Breast epithelium (tissue), 4 donors: ENCODE measurements at places on chromosomes 12 and 14.

DNA sequence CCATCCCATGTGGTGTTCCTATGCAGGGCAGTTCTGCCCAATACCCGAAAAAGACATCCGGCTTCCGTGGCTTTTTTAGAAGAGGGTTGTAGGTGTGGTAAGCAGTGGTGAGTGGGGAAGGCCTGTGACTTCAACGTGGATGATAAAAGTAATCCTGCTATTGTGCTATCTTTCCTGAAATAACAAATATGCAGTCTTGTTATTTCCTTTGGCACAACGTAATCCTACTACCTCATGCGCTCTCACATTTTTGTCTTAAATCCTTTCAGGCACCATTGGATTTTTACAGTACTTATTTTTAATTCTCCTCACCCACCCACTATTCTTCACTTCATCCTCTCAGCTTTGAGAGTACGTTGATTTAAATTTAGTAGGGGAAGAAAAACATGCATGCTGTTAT is 96.8 kb downstream of the IPO8 start:
- DNase-seq, result no peak

- DNase-seq, result no peak
Measured at GRCh38 chr12:76234741-76235140, 113.5 kb downstream of the BBS10 start.

DNA sequence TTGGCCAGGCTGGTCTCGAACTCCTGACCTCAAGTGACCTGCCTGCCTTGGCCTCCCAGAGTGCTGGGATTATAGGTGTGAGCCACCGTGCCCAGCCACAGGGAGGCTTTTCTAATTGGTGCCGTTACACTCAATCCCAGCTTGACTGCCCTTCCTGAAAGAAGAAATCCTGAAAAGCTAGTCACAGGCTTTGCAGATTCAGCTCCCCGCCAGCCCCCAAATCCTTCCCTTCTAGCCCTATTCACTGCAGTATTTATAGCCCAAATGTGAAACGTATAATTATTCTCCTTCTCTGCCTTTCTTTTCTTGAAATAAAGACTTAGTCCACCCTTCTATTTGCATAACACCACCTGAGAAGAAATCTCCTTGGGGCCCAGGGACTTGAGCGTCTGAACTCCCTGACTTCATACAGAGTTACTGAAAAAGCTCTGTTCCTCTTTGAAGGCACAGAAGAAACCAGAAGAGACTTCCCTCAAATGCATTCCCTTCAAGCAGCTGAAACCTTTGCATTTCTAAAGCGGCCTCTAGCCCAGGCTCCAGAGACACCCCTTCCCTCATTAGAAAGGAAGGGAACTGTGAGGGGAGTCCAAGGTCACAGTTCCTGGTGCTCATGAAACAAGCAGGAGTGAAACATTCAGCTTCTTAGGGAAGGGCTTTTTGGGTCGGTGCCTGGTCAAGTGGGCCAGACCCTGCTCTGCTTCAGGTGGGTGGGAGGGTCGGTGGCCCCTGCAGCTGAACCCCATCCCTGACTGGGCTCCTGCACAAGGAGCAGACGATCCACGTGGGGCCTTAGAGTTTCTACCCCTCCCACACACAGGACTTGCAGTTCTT is 42.3 kb upstream of the BATF start:
- no peak for DNase-seq

- DNase-seq, result no peak
Measured at GRCh38 chr12:106960443-106960842, 4.7 kb downstream of the TMEM263 start.

- no peak for DNase-seq
Measured at GRCh38 chr12:55227643-55228042, 6.8 kb downstream of the OR10A7 start.

- DNase-seq, result no peak
Measured at GRCh38 chr12:52181746-52182145, 10.1 kb downstream of the KRT80 start.

DNA sequence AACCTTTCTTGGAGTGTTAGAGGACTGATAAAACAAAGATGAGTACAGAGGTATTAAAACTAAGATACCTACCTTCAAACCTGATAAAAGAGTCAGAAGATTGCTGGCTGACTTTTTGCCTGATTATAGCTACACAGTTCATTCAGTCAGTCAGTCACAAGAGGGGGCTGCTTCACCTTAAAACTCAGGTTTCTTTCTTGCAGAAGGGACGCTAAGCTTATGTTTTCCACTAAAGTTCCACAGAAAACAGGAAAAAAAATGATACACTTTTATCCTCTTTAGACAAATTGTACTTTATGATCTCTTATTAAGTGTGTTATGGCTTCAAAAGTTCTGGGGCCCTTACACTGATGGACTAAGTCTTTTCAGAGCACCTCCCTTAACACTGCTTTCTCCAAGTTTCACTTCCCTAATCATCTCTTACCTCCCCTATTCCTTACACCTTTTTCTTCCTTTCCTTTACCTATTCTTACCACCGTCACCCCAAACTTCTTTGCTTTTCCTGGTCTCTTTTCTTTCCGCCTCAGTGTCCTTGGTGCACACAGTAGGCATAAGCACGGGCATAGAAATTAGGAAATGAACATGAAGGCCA is 448.7 kb upstream of the OR4E1 start:
- DNase-seq, result no peak

- DNase-seq, result no peak
Measured at GRCh38 chr12:114166362-114166761, 200.2 kb upstream of the RBM19 start.

GRCh38 chr12:92560713-92561542 is 141.9 kb upstream of the PLEKHG7 start:
- DNase-seq, result no peak

DNA sequence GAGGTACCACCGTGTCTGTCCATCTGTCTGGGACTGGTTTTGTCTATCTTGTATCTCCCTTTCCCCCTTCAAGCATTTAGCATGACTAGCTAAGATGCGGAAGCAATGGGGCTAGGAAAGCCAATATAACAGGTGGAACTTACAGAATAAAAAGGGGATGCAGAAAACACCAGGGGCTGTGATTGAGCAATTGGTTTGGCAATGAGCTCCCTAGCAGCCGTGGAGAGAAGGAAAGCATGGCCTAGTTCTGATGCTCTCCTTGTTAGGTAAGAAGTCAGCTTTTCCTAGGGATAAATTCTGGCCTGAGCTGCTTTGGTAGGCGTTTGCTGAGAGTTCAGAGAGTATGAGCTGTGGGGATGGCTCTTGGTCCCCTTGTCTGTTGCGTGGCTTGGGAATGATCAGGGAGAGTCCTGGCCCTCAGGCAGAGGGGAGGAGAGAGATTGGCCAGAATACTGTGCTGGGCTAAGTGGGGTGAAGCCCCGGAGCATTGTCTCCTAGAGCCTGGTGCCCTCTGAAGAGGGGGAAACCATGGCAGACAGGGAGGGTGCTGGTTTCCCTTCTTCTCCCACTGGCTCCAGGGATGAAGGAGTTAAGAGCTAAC is 7.1 kb downstream of the SETD1B start:
- no peak for DNase-seq

DNA sequence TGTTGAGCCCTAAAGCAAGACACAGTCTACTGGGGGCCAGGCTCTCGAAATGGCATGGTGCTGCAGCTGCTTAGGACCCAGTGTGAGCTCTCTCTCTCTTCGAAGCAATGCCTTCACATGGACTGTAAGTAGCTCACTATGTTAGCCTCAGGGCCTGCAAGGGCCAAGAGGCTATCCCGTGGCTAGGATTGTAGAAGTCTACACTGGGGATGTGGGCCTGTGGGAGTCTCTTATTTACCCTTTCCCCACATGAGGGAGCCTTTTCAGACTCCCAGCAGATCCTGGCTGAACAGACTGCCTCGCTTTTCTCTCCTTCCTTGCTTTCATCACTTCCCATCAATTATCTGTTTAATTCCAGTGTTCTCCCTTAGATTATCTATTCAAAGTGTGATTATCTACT is 101.4 kb downstream of the GPR65 start:
- no peak for DNase-seq

- DNase-seq, result no peak
Measured at GRCh38 chr14:60862283-60862682, 118.6 kb downstream of the TRMT5 start.

GRCh38 chr14:77240336-77240915 is 30.6 kb downstream of the NGB start:
- DNase-seq, result no peak

- DNase-seq, result no peak
Measured at GRCh38 chr12:62472472-62472871, 5.8 kb downstream of the MON2 start.

- no peak for DNase-seq
Measured at GRCh38 chr12:9083793-9084192, 31.9 kb downstream of the A2M start.

DNA sequence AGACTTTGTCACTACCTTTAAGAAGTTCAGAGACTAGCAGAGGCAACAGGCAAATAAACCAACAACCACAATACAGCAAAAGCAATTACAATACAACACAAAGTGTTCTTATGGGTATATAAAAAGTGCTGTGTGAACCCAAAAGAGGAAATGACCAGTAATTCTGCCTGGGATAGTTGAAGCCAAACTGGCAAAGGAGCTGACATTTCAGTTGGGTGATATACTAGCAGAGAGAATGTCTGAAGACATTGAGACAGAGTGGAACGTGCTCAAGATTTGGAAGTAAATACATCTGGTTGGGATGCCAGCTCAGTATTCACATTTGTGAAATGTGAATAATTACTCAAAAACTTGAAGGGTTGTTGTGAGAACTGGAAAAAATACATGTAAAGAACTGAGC is 80.6 kb upstream of the GTF2A1 start:
- DNase-seq, result no peak

- DNase-seq, result no peak
Measured at GRCh38 chr12:117580718-117581062, 219.3 kb upstream of the NOS1 start.

GRCh38 chr12:76618031-76618430 is 58.5 kb upstream of the OSBPL8 start:
- no peak for DNase-seq

DNA sequence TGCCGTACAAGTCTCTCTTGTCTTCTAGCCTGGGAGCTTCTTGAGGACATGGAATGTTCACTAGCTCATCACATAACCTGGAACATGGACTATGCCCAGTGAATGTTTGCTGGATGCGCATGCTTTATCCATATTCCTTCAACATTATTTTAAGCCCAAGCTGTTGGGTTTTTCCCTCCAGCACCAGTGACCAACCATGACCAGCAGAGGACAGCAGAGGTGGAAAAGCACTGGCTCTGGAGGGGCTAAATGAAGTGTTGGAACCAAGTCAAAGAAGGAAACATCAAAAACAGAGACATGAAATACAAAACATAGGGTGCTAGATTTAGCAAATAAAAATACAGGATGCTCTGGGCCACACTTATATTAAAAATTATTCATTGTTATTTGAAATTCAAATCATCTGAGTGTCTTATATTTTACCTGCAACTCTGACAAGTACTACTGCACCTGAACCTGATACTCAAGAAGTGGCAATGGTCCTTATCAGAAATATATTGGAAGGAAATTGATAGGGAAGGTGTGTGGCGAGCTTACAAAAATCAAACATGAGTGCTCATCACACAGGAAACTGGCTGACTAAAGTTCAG is 23.1 kb upstream of the HELB start:
- no peak for DNase-seq

GRCh38 chr12:6959058-6959804 is 8.1 kb downstream of the PTPN6 start:
- no peak for DNase-seq

DNA sequence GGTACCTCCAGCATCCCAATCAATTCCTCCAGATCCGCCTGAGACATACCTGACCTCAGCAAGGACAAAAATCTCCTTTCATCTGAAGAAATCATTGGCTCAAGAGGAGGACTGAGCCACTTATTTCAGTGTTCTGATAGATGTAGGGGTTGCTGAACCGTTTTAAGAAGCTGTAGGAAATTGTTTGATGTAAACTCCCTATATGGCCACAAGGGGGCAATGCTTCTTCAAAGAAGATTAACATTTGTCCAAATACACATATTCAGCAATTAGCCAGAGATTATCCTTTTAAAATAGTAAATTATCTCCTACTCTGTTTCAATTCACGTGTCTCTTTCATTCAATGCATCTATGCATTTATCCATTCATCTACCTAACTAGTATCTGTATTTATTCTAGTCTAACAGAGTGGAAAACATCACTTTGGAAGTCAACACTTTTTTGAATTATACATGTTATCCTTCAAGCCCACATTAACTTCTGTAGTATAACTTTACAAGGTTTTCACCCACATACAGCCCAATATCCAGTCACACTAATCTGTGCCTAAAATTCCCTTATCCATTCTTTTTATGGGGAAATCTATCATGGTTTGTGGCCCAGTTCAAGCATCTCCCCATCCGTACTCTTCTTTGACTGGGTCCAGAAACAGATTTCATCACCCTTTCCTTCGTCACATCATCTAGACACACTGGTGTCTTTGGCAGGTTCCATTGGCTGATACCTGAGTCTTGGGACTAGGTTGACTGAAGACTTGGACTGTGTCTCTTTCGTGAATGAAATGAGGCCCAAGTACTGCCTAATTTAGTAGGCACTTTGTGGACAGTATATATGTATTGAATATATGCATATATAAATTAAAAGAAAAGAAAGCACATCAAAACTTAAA is 411.0 kb upstream of the OR4E1 start:
- no peak for DNase-seq

DNA sequence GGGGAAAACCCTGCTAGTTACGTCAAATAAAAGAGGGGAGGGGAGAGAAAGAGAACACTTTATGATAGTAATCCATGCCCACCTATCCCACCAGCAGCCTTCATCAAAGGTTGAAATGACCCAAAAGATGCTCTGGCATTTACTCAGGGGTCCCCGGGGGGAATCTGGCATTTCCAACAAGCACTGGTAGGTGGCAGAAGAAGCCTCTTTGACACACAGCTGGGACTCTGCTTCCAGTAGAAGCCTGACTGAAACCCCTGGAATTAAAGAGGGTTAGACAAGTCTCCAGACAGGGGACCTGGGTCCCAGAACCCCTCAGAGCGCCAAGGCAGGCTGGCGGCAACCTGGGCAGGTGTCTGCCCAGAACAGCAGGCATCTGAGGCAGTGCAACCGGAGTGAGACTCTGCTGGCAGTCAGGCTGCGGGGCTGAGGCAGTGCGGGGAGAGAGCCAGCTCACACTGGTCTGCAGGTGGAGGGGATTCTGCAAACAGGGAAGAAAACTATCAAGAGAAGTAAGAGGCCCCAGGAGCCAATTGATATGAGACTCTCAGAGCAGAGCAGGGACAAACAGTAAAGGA is 85.0 kb upstream of the CAPRIN2 start:
- no peak for DNase-seq

DNA sequence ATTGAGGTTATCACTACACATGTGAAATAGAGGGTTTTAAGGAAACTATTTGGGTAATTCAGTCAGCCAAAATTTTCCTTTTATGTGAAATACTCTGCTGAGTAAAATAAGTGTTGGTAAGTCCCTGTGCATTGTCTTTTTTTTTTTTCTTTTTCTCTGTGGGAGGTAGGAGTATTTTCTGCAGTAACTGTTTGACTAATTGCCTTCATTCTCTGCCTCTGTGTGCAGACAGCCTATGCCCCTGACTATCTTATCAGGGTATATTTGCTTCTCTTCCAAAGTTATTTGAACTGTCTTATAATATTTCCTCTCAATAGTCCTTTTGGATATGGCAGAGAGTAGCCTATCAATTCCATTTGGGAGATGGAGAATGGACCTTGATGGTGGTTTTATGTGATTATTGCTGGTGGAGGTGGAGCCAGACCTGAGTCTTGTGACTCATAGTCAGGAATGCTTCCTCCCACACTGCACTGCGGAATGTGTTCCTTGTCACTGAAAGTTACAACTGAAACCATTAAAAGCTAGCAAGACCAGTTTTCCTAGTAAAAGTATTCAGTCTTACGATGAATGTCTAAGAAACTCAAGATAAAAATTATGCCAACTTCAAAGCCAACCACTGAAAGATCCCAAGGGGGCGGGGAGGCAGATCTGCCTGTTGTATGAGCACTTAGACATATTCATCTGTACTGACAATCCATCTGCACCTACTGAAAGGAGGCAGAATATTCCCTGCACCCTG is 40.9 kb upstream of the STXBP6 start:
- DNase-seq, result peak; percentile 22
